ENCODE measurements at places on chromosomes 7 and 10.

DNA sequence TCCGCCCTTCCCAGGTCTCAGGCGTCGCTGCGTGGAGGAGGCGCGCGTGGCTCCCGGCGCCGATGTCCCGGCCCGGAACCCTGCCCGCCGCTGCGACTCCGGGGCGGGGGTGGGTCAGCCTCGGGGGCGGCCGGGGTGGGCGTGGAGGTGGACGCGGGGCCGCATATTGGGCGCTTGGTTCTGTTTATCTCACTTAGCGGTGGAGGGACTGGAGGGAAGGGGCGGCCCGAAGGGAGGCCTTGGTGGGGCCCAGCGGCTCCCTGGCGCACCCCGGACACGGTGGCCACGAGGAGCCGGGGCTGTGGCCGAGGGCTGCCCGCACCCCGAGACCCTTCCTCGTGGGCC, 8.6 kb downstream of the UNCX start:
- DNase-seq, result no peak

GRCh38 chr7:18693406-18693805, 197.9 kb downstream of the HDAC9 start:
- peak; percentile 50 for DNase-seq

DNA sequence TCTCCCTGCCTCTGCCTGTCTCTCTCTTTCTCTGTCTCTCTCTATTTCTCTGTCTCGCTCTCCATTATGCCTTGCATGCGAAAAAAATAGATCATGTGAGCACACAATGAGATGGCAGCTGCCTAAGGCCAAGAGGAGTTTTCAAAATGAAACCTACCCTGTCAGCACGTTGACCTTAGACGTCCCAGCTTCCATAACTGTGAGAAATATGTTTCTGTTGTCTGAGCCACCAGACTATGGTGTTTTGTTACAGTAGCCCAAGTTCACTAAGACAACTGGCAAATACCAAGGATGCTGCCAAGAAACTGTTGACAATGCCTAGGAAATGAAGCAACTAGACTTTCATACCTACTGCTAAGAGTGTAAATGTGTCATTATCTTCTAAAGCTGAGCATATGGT, 70.6 kb upstream of the PLXDC2 start:
- no peak for DNase-seq

- DNase-seq, result no peak
These were observed 81.3 kb downstream of the ZRANB1 start for GRCh38 chr10:125023255-125023654.

DNA sequence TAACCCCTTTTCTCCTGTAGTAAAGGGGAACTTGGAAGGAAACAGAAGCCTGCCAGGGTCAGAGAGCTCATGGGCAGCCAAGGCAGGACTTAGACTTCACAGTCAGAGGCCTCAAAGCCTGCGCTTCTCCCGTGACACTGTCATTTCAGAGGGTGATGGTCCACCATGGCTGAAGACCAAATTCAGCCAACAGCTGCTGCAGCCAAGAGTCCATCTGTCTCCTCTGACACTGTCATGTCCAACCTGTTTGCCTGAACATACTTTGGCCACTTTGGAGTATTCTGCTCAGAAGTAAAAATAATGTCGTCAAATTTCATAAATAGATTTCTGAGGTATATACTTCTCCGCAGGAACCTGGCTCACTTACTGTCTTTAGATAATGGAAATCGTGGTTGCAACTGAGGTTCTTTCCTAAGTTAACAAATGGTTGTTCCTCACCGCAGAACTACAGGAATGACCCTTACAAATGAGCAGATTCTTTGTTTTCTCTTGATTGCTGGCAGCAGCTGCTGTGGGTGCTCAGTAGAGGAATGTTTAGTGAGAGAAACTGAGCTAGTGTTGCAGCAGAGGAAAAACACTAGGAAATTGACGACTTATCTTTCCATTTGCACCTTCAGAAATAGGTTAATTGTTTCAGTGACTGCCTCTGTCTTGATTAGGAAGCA, 626.5 kb downstream of the SDK1 start:
- DNase-seq, result no peak

GRCh38 chr7:11750191-11750590, 81.8 kb downstream of the THSD7A start:
- no peak for DNase-seq

- no peak for DNase-seq
These were observed 535.1 kb downstream of the INHBA start for GRCh38 chr7:41167836-41168235.
